ENCODE measurements at places on chromosomes 3 and 15. TPM values are rescaled to one million over a fixed set of nuclear protein-coding genes. Genes with fewer than 3 reads are reported as not detected.

DNA sequence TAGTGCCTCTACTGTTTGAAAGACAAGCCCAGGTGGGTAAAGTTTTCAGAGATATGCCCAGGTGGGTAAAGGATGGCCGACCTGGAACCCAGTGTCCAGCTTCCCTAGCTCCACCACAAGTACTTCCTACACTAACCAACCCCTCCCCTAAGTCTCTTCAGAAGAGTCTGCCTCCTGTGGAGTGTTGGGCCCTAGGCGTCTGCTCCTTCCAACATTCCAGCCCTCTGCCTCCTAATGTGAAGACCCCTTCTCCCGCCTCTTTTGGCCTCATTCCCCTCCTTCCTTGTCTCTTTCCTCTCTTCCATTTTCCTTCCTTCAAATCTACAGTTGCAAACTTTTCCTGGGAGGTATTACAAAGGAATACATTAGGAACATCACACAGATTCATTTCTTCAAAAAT is 38.6 kb downstream of the CNTN3 start:
- DNase-seq: no peak

Gene CPLX3
- 0.29 TPM for total RNA-seq

GRCh38 chr15:92681141-92681631 is 25.6 kb upstream of the FAM174B start:
- no peak for DNase-seq

Gene GATM
- 4.1 TPM for total RNA-seq

- no peak for DNase-seq
Observed at GRCh38 chr3:140527156-140527555, 150.7 kb upstream of the TRIM42 start.

DNA sequence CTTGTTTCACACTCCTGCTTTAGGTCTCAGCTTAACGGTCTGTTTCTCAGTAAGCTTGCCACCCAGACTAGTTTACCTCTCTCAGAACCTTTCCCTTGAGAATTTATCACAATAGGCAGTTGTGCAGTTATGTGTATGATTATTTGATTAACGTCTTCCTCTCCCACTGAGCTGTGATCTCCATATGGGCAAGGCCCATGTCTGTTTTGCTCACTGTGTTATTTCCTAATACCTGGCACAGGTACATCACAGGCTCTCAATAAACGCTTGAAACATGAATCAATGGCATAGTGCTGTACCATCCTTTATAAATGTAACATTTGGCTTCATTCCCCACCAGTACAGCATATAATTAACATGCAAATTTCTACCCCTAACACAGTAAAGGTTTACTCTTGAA is 29.1 kb upstream of the RARRES1 start:
- no peak for DNase-seq

Gene COL6A5
- total RNA-seq: not detected

- DNase-seq: no peak
Observed at GRCh38 chr3:54093491-54094248, 28.7 kb upstream of the CACNA2D3 start.

- DNase-seq: no peak
Observed at GRCh38 chr3:76765511-76765910, 274.4 kb upstream of the ROBO2 start.

Gene CGNL1
- 1.8 TPM for total RNA-seq

Gene FOXL2
- 0.86 TPM for total RNA-seq

Gene SELENOS
- total RNA-seq: 85.0 TPM

Gene MUC13
- total RNA-seq: 58.8 TPM

Gene SAMD7
- not detected for total RNA-seq

Gene MFN1
- 79.9 TPM for total RNA-seq

DNA sequence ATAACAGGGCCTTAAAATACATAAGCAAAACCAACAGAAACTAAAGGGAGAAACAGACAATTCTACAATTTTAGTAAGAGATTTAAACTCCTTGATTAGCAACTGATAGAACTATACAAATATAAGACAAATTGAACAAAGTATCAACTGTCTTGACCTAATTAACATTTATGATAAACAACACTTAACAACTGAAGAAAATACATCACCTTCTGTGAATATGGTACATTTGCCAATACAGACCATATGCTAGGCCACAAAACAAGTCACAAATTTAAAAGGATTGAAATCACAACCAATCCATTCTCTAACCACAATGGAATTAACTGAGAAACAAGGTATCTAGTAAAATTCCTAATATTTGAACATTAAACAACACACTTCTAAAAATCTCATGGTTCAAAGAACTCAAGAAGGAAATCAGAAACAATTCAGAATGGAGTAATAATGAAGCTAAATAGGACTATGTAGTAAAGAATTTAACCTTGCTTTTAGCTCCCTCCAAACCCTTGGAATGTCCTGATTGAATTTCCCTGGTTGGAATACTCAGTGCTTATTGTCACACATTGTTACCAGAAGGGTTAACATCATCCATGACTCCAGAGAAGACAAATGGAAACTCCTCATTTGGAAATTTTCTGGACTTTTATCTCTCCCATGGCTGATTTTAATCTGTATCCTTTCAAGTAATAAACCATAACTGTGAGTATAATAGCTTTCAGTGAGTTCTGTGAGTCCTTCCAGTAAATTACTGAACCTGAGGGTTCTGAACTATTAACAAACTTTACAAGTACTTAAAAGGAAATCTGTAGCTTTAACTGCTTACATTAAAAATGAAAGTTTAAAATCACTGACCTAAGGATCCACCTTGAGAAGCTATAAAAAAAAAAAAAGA is 88.8 kb downstream of the DLG1 start:
- DNase-seq: no peak

Gene FBXO45
- total RNA-seq: 12.1 TPM

GRCh38 chr15:61227950-61228936 is 859 bp downstream of the RORA start:
- DNase-seq: no peak

DNA sequence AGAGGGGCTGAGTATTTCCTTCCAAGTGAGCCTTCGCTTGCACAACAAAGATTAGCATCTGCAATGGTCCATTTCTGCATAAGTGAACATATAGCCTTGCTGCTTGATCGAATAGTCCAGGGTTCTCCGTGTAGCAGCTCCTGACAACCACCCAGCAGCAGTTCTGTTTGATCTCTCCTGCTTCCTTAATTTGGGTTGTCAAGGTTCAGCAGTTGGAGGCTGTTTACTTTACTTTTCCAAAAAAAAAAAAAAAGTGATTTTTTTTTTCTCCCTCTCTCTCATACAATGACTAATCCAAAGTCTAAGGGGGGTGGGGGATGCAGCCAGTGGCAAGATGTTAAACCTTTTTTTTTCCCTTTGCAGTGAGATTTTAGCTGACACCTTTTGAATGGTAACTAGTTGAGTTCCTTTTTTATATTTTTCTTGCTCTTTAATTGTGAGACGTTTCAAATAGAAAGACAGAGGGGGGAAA is 3.6 kb downstream of the FOXP1 start:
- no peak for DNase-seq

- no peak for DNase-seq
Observed at GRCh38 chr3:169846458-169847193, 23.1 kb downstream of the LRRC31 start.

Gene CPNE4
- 23.2 TPM for total RNA-seq

DNA sequence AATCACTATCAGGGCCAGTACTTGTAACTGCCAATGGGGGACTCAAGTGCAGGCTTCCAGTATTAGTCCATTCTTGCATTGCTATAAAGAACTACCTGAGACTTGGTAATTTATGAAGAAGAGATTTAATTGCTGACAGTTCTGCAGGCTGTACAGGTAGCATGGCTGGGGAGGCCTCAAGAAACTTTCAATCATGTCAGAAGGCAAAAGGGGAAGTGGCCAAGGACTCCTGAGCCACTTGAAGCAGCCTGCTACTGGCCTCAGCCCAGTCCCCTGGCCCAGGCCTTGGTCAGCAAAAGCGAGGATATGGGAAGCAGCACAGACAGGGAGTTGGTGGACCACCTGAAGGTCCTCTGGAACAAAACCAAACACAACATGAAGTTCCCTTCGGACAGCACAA is 29.2 kb upstream of the OR5K1 start:
- no peak for DNase-seq

DNA sequence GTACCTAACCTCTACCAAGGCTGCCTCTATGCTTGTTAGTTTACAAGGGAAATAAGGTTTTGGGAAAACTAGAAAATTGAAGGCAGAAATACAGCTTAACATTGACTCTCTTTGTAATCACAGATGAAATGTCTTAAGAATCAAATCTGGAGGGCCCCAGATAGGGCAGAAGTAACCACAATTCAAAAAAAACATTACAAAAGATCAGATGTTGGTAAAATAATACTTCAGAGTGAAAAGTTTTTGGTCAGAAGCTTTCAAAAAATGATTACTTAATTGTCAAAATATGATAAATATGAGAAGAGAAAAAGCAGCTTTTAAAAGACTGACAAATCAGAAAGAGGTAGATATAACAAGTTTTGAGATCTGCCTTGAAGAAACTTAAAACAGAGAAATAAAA is 425.1 kb upstream of the NECTIN3 start:
- DNase-seq: no peak

DNA sequence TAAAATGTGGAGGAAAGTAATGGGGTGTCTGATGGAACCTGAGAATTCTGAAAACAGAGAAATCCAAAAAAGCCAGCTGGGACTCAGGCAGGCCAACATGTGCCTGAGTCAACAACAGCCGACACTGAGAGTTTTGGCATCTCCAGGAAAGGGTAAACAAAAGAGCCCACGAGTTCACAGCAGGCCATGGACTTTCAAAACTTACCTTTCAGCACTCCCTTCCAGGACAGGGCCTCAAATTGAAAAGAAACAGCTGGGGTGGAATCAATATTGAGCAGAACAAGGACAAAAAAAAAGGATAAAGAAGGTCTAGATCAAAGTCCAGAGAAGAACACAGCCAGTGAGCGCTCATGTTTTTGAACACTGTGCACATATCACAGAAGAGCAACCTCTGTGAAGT is 735.4 kb upstream of the GRM7 start:
- DNase-seq: no peak

DNA sequence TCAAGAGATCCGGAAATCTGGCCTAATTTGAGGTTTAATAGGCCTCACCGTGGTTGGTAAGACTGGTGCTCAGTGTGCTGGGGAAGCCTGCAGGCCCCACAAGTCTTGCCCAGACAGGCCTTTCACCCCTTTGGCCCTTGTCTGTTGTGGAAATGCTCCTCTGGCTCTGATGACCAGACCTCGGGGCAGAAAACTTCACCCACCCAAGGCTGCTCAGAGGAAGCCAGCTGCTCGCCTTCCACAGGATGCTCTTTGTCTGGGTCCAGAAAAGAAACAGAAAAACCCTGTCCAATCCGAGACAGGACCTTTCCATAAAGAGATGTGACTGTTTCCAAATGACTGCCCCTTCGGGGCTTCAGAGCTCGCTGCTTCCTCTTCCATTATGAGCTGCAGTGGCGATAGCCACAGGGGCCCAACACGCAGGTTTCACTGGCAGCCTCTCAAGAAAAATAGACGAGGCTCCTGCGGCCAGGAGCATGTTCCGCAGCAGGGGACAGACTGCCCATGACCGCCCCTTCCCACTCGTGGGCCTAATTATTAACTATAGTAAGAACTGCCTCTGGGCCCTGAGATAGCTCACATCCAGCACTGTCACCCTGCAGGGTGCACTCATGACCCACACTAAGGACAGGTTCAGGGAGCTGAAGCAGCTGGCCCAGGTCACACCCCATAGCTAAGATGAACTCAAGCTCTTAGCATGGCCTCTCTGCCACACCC is 6.8 kb upstream of the SNX22 start:
- DNase-seq: no peak

GRCh38 chr3:124748560-124749198 is 18.4 kb downstream of the UMPS start:
- DNase-seq: no peak

DNA sequence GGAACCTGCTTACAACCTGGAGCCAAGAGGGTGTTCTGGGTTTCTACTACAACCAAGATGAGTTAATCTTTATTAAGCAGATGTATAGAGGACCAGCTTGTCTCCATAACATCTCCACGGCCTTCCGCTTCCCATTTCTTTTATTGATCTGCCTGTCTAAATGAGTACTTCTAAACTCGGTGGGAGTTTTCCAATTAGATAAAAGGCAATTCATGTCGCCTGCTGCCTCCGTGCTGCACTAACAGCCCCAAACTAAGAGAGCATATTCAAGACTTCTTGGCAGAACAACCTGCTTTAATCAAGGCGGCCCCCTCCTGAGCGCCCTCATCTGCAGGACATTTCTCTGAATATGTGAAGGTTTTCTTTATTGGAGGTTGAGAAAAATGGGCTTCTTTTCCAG is 270.1 kb downstream of the PDCD6IP start:
- no peak for DNase-seq

Gene PLSCR4
- total RNA-seq: 6.3 TPM

- no peak for DNase-seq
Observed at GRCh38 chr3:128874481-128875180, 4.8 kb upstream of the ACAD9 start.

- no peak for DNase-seq
Observed at GRCh38 chr3:32310336-32310735, 71.9 kb downstream of the CMTM8 start.

Gene CCDC191
- total RNA-seq: 5.9 TPM

Gene LMCD1
- total RNA-seq: 46.0 TPM

DNA sequence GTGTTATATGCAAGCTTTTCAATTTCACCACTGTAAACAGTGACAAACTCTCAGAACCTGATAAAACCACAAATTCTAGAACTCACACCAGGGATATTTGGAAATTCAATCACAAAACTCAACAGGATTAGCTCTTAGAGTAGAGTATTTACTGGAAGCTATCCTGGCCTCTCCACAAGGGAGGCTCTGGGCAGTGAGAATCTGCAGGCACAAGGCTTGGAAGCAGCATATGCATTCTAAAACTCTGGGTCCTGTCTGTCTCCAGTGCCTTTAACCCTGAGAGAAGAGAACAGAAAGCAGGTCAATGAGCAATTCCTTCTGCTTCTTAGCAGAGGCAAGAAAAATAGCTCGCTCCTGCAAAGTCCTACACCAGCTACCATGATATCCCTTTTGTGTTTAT is 23.4 kb downstream of the PLSCR4 start:
- no peak for DNase-seq

Gene SIDT1
- 0.87 TPM for total RNA-seq

GRCh38 chr3:144085964-144086363 is 114.3 kb downstream of the DIPK2A start:
- DNase-seq: peak; percentile 60

GRCh38 chr3:17629400-17629799 is 113.0 kb downstream of the TBC1D5 start:
- DNase-seq: no peak

DNA sequence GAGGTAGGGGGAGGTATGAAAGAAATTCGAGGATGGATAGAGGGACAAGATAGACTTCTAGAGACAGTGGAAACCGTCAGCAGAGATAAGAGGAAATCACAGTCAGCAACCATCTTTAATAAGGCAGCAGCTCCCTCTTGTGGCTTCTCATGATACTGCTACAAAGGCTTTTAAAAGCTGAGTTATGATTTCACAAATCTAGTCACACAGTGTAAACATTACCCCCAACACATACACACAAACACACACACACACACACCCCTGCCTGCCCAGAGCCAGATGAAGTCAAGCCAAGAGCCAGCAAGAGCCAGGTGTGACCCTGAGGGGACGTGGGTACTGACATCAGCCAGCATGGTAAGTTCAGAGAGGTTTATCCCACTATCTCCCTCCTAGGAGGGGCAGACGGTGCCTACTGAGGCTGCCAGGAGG is 18.9 kb upstream of the TGM5 start:
- peak; percentile 42 for DNase-seq

Gene ATP10A
- total RNA-seq: 3.0 TPM

- DNase-seq: peak; percentile 63
Observed at GRCh38 chr3:184636741-184637316, 75.0 kb downstream of the MAGEF1 start.

Gene UBAP1L
- 5.2 TPM for total RNA-seq

Data from Calu3 (cell line).